ENCODE measurements at places on chromosomes 7 and 10. TPM values are rescaled to one million over a fixed set of nuclear protein-coding genes. Genes with fewer than 3 reads are reported as not detected.

The HOGA1 gene
- not detected for total RNA-seq

- H3K4me3 ChIP-seq = no peak overlapping the region
- H3K4me1 ChIP-seq = no peaks in the 10 kb centered on the region
- DNase-seq = no peak
Observed at GRCh38 chr7:21754963-21755362, 190.7 kb downstream of the CDCA7L start.

DNA sequence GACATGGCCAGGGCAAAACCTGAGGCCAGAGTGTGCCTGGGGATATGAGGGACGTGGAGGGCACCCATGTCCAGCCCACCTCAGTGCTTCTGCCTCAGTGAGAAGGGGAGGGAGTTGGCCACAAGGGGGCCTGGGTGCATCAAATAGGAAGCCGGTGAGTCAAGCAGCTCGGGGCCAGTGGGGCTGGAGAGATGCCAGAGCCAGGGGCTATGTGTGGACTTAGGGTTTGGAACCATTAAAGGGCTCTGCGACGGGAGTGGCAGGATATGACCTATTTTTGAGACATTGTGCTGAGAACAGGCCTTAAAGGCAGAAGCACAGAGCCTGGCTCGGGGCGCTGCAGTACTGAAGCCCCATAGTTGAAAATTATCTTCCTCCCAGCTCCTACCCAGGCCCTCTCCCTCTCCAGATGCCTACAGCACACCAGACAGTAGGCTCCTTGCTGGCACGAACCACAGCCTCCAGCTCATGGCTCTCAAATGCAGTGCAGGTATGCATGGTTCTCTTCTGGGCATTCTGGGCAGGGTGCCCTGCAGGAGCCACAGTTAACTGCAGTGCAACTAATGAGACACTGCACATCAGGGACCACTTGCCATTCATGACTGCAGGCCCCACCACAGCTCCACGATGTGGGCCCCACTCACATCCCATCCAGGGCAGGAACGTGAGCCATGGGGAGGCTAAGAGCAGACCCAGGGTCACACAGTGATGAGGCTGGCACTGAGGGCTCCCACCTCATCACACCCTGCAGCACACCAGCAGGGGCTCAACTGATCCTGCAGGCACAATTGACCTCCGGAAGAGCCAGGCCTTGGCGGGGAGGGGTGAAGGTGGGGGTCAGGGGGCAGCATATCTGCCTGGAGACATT is 7.2 kb upstream of the PGAM2 start:
- no peaks in the 10 kb centered on the region for H3K4me1 ChIP-seq
- peaks cover 13% of the 10 kb centered on the region for H3K36me3 ChIP-seq
- no peak overlapping the region for H3K4me3 ChIP-seq
- no peak overlapping the region for H3K27ac ChIP-seq
- no peaks in the 10 kb centered on the region for H3K27me3 ChIP-seq
- DNase-seq = peak; percentile 74

GRCh38 chr7:1741751-1742554 is 71.9 kb downstream of the ELFN1 start:
- H3K27ac ChIP-seq = no peak overlapping the region
- no peaks in the 10 kb centered on the region for H3K27me3 ChIP-seq
- no peak for DNase-seq
- H3K4me3 ChIP-seq = no peak overlapping the region

Measured in A673 (cell line).